Activated CD4-positive, alpha-beta T cell treated with anti-CD3 and anti-CD28 coated beads, Interleukin-2, amount 50 U/mL, for 16 hours (primary cell): ENCODE measurements at places on chromosomes 11 and 22.

GRCh38 chr22:27331526-27332281 is 469.9 kb downstream of the MN1 start:
- peak; percentile 1 for DNase-seq

DNA sequence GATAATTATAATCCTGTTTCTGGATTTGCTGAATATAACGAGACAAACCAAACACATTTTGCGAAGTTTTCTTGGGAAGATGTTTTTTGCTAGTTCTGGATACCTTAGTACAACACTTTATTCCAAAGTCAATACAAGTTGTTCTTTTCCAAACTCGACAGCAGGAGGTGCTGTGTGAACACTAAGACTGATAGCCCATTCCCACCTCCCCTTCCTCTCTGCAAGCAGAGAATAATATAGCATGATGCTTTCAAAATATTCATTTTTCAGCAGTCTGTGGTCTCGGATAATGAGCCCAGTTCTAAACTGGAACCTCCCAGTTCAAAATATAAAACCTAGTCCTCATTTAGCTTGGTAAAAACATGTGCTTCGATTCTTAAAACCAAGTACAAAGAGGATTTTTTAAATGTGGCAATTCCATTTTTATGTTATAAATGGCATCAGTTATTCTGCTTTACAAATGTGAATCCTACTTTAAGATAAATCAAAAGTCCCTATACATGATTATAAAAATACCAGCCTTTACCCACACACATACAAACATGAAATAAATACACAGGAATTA is 129.1 kb downstream of the DCDC1 start:
- peak; percentile 26 for DNase-seq

- no peak for DNase-seq
Measured at GRCh38 chr11:72720784-72721183, 31.4 kb downstream of the ARAP1 start.

DNA sequence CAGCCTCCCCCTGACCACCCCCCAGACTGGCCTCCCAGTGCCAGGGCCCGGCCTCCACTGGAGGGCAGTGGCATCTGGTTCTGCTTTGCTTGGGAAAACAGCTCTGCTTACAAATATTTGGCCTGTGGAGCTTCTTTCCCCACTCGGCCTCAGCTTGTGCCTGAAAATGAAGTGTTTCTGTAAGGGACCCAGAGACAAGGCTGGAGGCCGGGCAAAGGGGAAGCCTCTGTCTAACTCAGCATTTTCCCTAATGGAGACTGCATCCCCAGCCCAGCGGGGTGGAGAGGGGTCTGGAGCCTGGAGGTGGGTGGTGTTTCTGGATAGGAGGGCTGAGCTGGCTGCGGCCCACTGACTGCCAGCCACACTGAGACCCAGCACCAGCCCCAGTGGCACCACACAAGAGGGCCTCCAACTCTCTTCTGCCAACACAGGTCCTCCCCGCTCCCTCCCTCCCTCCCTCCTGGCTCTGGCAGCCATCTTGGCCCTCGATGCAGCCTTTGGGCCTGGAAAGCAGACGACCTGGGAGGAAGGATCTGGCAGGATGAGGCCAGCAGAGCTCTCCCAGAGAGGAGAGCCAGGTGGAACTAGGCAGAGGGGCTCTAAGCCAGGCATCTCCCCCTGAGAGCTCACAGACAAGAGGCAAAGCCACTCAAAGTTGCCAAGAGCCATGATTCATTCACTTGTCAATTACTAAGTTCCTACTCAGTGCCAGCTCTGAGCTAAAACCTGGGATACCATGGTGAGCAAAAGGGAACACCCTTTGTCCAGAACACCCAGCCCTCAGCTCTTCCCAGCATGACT is 77.1 kb upstream of the CD82 start:
- DNase-seq, result no peak

DNA sequence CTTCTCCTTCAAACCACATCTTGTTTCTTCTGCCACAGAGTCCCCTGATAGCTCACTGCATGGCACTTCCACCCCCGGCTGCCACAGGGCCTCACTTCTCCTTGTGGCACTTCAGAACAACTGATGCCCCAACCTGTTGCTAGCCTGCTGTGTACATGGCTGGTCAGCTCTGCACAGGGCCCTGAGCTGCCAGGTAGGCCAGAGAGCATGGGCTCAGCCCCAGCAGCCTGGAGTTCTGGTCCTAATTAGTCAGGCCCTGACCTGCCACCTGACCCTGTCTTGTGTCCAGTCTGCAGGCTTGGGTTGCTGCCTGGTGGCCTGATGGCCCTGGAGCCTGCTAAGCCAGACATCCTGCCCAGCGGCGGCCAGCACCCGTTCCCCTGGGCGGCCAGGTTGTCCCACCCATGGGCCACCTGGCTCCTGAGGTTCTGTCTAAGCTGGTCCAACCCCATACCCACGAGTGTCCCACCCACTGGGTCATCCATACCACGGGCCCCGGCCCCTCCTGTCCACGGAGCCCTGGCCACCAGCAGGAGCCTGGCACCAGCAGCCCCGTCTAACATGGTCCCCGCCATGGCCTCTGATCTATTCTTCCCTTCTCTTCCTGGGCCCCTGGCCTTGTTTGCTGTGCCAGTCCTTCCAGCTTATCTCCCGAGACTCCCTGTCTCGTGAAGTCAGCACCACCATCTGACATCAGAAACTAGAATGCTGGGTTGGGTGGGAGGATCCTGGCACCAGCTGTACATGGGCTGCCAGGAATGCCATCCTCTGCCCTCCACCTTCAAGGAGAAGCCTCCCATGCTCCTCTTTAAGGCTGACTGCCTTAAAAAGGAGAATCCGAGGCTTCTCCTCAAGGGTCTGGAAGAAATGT is 3.1 kb upstream of the CERK start:
- no peak for DNase-seq

DNA sequence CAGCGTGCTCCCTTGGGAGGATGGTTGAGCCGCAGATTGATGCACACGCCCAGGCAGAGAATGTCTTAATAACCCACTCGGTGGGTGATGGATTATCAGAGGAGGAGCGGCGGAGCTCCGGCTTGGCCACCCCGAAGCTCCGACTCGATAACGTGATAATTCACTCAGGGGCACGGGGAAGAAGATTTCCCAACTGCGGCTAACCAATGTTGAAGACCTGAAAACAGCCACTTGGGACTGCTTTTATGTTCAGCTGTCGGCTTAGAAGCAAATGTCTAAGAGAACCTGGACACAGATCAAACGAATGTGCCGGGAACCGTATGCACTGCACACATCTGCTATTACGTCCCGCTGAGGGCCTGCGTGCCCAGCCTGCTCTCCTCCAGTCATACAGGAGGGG is 206.8 kb upstream of the CADM1 start:
- no peak for DNase-seq

- no peak for DNase-seq
Measured at GRCh38 chr11:61693922-61694601, 13.9 kb downstream of the DAGLA start.

DNA sequence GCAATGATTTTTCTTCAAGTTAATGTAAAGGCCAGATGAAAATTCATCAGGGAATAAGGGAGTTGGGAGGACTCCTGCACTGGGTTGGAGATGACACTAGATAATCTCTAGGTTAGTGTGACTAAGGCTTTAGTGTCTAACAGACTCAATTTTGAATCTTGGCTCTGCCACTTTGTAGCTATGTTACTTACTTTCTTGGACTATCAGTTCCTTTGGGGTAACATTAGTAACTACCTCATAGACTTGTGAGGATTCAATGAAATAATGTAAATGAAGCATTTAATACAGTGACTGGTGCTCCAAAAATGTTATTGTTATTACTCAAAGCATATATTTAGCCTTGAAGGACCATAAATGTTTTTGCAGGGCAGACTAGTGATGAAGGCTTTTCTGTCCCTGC is 9.6 kb upstream of the CCDC89 start:
- DNase-seq, result no peak

- DNase-seq, result no peak
Measured at GRCh38 chr11:129975543-129975942, 27.1 kb downstream of the PRDM10 start.

- no peak for DNase-seq
Measured at GRCh38 chr11:131776211-131776610, 405.8 kb downstream of the NTM start.

GRCh38 chr22:50672471-50673230 is at the start of gene SHANK3:
Gene SHANK3, plus strand, starts transcription at chr22:50672823.
- DNase-seq, result no peak

DNA sequence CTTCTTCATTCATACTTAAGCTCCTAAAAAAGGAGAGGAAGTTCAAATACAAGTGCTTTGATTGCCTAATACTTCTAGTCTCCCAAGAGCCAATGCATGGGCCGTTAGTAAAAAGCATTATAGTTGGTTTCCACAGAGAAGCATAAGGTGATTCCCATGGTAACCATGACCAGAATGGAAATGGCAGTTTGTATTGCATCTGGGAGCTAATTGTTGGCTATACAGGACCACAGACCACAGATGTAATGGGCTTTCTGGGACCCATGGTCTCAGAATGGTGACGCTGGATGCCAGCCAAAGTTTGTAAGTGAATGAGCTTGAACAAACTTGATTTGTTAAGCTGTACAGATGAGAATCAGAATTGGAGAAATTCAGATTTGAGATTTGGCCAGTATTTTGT is 333.9 kb upstream of the C11orf87 start:
- no peak for DNase-seq

GRCh38 chr11:12502046-12502445 is 124.7 kb downstream of the PARVA start:
- no peak for DNase-seq

GRCh38 chr11:134372536-134372935 is 39.5 kb downstream of the B3GAT1 start:
- no peak for DNase-seq

DNA sequence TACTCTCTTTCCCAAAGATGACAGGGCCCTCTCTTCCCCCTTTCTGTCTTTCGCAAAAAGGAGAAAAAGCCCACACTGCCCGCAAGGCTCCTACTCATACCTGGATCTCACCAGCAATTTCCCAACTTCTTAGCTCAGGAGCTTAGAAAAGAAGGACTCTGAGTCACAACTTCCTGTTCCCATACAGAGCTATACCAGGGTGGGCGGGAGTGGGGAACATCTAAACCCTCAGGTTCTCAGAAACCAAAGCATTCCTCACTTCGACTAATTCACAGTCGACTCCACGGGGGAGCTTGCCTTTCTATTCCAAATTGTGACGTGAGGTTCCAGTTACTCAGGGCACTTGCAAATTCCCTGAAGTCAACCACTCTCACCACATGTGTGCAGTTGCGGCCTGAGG is 61.9 kb downstream of the MTNR1B start:
- DNase-seq, result peak; percentile 28

- DNase-seq, result no peak
Measured at GRCh38 chr11:117437041-117437790, 109.6 kb downstream of the CEP164 start.

DNA sequence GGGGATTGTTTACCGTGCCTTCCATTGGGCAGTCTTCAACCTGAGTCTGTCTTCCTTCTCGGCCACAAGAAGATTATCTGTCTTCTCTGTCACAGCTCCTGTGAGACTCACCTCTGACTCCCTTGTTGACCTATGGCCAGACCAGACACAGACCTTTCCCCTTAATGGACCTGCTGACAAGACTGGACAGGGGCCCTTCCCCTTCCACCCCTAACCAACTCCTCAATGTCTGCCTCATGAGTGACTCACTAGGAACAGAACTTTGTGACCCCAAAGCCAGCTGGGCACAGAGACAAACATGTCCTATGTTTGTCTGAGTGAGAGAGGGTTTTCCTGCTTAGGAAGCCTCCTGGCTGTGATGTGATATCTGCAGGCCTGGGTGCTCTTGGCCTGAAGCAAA is 405.0 kb downstream of the BRD1 start:
- no peak for DNase-seq

DNA sequence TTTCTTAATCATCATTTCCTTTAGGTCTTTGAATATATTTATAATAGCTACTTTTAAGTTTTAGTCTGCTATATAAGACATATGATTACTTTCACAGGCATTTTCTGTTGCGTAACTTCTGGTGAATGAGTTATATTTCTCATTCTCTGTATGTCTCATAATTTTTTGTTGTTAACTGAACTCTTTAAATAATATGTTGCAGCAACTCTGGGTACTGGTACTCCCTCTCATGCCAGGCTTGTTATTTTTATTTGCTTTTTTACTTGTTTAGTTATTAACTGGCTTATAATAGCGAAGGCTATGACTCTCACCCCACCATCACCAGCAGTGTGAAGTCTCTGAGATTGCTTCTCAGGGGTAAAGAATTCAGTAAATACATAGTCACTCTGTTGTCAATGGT is 524.2 kb upstream of the CHORDC1 start:
- DNase-seq, result no peak

GRCh38 chr11:82683029-82683428 is 50.6 kb downstream of the FAM181B start:
- DNase-seq, result no peak

GRCh38 chr11:17770048-17770652 is 35.6 kb downstream of the KCNC1 start:
- no peak for DNase-seq

DNA sequence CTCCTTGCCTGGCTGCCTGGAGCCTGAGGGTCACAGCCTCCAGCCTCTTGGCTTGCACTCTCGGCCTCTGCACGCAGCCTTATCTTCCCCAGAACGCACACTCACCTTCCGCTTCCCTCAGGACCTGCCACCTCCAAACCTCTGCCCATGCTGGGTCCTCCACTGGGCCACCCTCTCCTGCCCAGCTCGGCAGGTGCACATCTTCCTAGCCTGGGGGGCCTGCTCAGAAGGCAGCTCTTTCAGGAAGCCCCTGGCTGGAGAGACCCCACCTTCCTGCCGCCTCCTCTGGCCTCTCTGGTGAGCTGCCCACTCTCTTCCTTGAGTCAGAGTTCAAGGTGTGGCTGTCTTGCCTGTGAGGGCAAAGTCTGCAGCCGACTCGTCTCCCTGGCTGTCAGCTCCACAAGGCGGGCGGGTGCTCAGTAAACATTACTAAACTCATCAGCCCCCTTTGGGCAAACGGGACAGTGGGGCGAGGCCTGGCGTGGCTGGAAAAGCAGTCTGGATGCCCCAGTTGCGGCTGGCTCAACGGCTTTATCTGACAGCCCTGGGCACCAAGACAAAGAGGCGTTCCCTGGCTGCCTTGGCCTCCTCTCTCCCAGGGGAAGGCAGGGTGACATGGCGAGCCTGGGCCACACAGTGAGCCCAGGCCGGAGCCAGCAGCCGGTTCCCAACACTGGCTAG is 1.7 kb upstream of the LINC01488 start:
- DNase-seq, result no peak

DNA sequence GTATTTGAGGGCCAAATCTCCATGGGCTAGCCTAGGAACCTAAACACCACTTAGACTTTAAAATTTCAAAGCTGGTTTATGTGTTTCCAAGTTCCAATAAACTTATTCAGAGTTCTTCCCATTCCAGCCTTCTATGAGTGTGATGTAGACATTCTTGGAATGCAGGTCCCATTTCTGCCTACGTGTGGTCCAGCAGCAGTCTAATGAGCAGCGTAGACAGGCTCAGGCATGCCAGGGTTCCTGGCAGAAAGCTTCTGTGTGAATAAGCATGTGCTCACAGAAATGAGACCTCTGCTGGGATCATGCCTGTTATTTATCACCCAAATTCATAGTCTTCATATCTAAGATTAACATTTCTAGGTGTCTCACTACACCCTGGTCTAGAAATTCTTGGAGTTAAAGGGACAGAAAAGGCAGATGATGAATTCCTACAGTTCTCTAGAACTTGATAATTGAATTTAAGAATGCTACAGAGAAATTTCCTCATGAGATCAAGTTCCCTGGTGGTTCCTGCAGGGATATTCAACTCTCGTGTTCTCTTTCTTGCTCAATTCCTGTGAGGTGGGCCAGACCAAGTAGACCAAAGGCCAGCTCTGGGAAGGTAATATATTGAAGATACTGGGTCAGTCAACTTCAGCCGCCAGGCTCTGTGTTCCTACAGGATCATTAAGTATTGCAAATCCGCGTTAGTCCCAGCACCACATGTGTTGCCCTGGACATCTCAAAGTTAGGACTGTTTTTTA is 17.6 kb downstream of the RNF185 start:
- DNase-seq, result no peak

GRCh38 chr11:70026726-70027125 is 51.4 kb upstream of the ANO1 start:
- DNase-seq, result no peak
